ENCODE measurements at places on chromosomes 12 and 14.

- no peak for DNase-seq
These were observed 875 bp downstream of the IRAK3 start for GRCh38 chr12:66189889-66190288.

- DNase-seq = no peak
These were observed 99.9 kb downstream of the C12orf50 start for GRCh38 chr12:87929346-87929745.

DNA sequence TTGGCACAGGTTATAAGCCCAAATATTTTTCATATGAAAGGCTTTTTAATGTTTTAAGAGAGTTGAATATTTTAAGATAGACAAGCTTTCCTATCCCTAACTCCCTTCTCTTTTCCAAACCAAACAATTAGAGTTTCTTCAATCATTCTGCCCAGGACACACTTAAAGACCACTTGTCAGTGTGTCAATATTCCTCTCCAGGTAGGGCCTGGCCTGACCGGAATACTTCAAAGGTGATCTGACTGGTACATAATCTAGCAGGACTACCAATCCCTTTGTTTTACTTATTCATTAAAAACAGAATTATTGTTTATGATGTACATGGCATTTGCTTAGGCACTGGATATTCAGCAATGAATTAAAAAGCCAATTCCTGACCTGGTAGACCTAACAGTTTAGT, 24.2 kb upstream of the SNRPF start:
- DNase-seq = no peak

DNA sequence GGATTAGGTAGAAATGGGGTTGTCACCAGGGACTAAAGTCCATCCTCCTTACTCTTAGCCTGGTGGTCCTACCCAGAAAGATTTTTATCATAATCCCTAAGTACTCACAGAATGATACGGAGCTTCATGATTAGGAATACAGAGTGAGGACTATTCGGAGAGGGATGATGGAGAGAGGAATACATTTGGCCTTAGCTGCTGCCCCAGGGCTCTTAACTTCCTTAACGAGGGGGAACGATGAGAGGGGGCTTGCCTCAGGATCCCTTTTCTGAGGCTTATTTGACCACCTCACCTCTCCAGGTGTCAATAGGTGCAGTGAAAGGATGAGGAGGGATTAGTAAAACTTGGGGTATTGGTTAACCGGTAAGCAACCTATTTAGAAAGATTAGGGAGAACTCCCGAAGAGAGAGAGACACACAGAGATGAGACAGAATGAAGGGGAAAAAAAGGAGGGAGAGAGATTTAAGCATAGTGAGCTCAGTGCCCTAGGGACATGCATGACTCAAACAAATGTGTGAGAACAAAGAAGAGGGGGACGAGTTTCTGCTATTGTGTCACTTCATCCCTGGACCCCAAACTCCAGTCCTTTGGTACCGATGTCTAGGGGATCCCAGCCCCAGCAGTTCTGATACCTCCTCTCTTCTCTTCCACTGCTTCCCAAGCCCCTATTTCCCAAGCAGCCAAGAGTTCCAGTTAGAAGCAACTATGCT, 1.1 kb downstream of the NFE2 start:
- DNase-seq = no peak

- no peak for DNase-seq
These were observed 272.7 kb upstream of the DIO3 start for GRCh38 chr14:101288436-101289229.

- no peak for DNase-seq
These were observed 2.9 kb upstream of the SMOC1 start for GRCh38 chr14:69876221-69876847.

DNA sequence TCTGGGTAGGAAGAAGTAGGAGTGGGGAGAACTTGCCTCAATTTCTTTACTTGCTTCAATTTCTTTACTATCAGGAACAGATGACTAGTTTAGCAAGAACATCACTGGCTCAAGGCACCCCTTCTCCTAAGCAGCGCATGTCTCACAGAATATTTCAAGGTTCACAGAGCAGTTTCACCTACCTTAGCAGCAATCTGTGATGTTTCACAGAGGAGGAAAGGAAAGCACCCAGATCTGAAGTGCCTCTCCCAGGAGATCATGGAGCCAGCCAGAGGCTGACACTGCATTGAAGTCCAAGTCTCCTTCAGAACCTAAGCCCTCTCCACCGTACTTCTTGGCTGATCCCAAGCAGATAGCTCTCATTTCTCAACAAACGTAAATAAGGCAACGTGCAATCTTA, 118.7 kb upstream of the PCED1B start:
- no peak for DNase-seq

DNA sequence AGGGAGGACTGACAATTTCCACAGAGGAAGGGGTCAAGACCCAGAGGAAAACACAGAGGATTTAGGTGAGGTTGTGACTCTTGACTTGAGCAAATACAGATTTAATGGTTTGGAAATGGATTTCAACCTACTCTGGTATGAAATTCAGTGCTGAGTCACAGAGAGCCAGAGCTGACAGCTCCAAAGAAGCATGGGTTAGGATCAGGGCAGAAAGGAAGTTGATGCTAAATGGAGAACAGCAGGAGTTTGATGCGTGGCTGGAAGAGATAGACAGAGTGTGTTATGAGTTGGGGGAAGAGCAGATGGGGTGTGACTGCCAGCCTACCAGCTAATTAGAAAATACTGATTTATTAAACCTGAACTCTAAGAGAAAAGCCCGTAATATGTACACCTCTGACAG, 272.6 kb downstream of the FOXG1 start:
- DNase-seq = no peak

- no peak for DNase-seq
These were observed 23.0 kb upstream of the RAB21 start for GRCh38 chr12:71731439-71732356.

GRCh38 chr12:6172862-6173261, 27.3 kb upstream of the CD9 start:
- no peak for DNase-seq

- no peak for DNase-seq
These were observed 45.0 kb upstream of the P2RX7 start for GRCh38 chr12:121087467-121088194.

GRCh38 chr12:117803001-117803400, 165.8 kb downstream of the KSR2 start:
- DNase-seq = no peak

DNA sequence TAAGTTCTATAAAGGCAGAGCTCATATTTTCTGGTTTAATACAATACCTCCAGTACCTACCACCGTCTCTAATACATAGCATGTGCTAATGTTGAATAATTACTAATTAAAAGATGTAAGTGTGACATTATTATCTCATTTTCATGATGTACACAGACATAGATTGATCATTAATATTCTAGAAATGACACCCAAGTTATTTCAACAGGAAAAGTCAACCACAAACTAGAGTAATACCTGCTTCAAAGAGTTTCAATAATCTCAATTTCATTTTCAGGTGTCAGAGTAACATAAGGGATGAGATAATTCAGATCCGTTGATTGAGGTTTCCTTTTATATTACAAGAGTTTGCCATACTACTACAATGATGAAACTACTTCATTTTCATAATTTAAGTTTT, 388.9 kb downstream of the SOX5 start:
- DNase-seq = no peak

GRCh38 chr14:69688299-69688649, 76.9 kb downstream of the SUSD6 start:
- DNase-seq = no peak

- DNase-seq = no peak
These were observed 120.8 kb downstream of the PPHLN1 start for GRCh38 chr12:42446761-42447160.

- DNase-seq = no peak
These were observed 1124.7 kb downstream of the FLRT2 start for GRCh38 chr14:86654558-86655184.

- no peak for DNase-seq
These were observed 45.4 kb downstream of the KDM2B start for GRCh38 chr12:121535150-121536053.

Data from BJ (cell line).